ENCODE measurements at places on chromosomes 7 and 10.

GRCh38 chr7:120837599-120837998 lies 20.3 kb downstream of the TSPAN12 start:
- no peak for DNase-seq

DNA sequence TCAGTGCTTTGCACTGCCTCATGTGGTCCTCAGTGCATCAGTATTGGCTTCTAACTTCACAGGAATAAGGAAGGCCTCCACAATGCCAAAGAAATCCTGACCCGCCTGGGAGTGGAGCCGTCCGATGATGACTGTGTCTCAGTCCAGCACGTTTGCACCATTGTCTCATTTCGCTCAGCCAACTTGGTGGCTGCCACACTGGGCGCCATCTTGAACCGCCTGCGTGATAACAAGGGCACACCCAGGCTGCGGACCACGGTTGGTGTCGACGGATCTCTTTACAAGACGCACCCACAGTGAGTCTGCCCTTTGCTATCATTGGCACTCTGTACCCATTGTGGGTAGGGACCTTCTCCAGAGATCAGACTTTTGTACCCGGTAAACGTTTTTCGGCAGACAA lies 36.9 kb downstream of the TACR2 start:
- DNase-seq = no peak

DNA sequence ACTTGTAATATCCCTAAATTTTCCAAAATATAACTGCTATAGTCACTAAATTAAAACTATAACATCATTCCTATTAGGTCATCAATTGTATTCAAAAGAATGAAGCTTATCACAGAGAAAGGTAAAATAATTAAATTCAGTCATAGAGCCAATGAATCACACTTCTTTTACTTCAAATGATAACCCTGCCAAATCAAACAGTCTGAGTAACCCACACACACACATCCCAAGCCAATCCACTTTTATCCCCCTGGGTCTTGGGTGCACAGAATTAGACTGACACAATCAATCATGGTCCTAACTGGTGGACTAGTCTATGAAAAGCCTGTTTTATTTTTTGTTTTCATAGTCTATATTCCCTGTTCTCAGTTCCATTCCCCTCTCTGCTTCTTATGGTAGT lies 25.6 kb downstream of the CTNNA3 start:
- DNase-seq = no peak

- no peak for DNase-seq
Measured at GRCh38 chr7:137965942-137966640, 35.8 kb downstream of the CREB3L2 start.

DNA sequence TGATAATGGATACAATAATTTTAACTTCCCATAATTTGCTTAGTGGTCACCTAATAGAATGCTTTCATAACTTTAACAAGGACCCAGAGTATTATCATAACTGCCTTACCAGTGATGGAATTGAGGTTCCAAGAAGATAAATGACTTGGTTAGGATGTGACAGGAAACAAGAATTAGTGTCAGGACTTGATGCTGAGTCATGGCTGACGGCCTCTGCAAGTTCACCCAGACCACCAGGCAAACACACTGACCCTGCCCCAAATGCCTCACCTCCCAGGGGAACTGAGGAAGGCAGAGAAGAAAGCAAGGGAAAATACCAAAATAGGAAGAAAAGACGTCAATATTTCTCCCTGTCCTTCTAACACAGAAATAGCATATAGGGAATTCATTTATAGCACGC lies 636.3 kb downstream of the PARD3 start:
- DNase-seq = no peak
